ENCODE measurements at places on chromosomes 4 and X. TPM values are rescaled to one million over a fixed set of nuclear protein-coding genes. Genes with fewer than 3 reads are reported as not detected.

GRCh38 chr4:52260514-52261210, 209.6 kb downstream of the SPATA18 start:
- DNase-seq = no peak

BEND2 gene
- not detected for total RNA-seq

GRCh38 chr4:59612235-59612634, 1587.9 kb upstream of the ADGRL3 start:
- DNase-seq = no peak

DNA sequence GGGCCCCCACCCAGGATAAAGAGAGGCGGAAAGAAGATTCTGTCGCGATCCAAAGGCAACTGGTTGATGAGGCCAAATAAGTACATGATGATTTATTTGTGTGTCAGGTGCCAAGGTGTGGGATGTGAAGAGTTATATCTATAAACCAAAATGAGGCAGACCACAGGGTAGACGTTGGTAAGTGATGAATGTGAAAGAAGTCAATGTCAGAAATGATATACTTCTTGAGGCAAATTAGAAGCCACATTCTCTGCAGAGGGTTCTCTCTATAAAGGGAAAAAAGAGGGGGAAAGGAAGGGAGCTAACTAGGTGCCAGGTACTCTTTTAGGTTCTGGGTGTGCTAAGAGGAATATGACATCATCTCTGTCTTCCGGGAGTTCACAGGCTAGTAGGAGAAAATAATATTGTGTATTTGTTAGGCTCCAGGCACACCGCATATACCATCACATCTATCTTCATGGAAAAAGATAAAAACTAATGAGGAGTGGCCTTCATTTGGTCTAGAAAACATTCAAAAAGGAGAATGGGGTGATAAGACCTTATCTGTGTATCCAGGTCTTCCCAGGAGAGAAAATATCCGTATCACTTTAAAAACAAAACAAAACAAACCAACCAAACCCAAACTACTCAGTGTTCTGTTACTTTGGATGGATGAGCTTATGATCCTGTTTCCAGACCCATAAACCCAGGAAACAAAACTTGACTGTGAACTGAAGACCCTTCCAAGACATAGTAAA, 4.8 kb upstream of the SH2D1A start:
- DNase-seq = no peak

DNA sequence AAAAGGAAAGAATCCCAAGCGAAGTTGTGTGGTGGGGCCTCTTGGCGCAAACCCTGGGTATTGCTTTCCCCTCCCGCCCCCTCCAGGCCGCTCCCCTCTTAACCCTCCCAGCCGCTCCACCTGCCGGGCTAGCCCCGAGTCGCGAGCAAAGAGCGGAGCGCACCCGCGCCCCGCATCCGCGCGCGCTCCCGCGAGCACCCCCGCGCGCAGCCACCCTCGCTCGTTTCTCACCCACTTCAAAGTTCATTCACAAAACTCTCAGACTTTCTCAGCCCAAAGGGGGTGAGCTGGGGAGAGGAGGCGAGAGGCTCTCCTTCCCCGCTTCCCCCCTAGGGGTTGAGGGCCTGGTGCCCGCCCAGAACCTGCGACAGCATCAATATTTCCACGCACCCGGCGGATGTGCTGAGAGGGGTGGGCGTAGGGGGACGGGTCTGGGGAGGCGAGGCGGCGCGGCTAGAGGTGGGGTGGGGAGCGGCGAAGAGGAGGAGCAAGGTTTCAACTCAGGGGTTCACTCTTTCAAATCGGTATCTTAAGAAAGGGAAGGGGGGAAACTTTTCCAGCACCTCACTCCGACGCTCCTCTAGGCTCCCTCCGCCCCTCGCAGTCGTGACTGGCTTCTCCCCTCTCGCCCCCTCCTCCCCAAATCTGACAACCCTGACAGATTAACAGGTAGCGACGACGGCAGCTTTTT, 1.8 kb downstream of the MAML3 start:
- DNase-seq = peak; percentile 90

GRCh38 chr4:20954541-20954940, 254.3 kb downstream of the PACRGL start:
- DNase-seq = no peak
